ENCODE measurements at places on chromosomes 2 and 18. TPM values are rescaled to one million over a fixed set of nuclear protein-coding genes. Genes with fewer than 3 reads are reported as not detected.

The CD8B gene
- total RNA-seq: 273 TPM

The PJVK gene
- total RNA-seq: 1.9 TPM

The GPR75 gene
- 2.0 TPM for total RNA-seq

The ARHGEF4 gene
- 1.2 TPM for total RNA-seq

The IL1R1 gene
- total RNA-seq: 3.7 TPM

All from CD8-positive, alpha-beta memory T cell (primary cell).